M059J (cell line): ENCODE measurements at places on chromosomes 11 and 22. TPM values are rescaled to one million over a fixed set of nuclear protein-coding genes. Genes with fewer than 3 reads are reported as not detected.

DNA sequence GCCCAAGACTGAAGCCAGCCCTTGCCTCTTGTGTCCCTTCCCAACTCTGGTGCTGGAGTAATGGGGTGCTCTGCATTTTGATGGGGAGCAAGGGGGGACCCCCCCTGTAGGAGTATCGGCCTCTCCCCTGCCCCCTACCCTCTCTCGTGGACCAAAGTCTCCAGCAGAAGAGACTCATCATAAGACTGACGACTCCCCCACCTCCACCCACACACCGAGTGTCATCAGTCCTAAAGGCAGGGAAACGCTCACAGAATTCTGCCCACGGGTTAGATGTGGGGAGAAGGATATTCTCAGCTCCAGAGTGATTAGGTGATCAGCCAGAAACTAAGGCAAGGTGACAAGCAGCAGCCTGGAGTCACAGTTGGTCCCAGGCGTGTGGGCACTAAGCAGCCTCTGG lies 38.8 kb downstream of the PPP2R1B start:
- DNase-seq = no peak

DNA sequence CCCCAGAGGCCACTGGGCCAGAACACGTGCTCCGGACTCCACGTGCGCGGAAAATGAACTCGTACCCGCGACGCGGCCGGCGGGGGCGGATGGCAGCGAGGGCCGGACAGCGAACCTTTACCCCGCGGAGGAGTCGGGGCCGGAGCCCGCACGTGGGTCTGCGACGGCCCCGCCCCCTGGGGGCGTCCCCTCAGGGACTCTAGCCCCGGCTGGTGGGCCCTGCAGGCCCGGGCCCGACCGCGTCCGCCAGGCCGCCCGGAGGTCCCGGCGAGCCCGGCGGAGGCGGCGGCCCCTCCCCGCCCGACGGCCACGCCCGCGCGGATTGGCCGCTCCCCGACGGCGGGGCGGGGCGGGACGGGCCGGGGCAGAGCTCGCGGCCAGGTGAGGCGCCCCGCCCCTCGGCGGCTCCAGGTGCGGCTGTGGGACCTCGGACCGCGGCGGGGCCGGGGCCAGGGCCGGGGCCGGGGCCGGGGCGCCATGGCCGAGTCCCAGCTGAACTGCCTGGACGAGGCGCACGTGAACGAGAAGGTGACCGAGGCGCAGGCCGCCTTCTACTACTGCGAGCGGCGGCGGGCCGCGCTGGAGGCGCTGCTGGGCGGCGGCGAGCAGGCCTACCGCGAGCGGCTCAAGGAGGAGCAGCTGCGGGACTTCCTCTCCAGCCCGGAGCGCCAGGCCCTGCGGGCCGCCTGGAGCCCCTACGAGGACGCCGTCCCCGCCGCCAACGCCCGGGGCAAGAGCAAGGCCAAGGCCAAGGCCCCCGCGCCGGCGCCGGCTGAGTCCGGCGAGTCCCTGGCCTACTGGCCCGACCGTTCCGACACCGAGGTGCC lies at the start of gene FAM83F:
TSS of gene FAM83F (plus strand) at position 389 of the 827 bp plus-strand sequence. CDS start at position 478, 89 bp downstream.
- no peak for DNase-seq

GRCh38 chr11:17790453-17790852 lies 55.9 kb downstream of the KCNC1 start:
- DNase-seq = peak; percentile 19

- peak; percentile 55 for DNase-seq
Observed at GRCh38 chr22:30017375-30018223, 62.7 kb upstream of the HORMAD2 start.

GRCh38 chr11:130034236-130034635 lies 31.6 kb upstream of the PRDM10 start:
- DNase-seq = no peak

GP1BB gene
- 0.27 and 1.5 TPM in 2 replicates for total RNA-seq

DNA sequence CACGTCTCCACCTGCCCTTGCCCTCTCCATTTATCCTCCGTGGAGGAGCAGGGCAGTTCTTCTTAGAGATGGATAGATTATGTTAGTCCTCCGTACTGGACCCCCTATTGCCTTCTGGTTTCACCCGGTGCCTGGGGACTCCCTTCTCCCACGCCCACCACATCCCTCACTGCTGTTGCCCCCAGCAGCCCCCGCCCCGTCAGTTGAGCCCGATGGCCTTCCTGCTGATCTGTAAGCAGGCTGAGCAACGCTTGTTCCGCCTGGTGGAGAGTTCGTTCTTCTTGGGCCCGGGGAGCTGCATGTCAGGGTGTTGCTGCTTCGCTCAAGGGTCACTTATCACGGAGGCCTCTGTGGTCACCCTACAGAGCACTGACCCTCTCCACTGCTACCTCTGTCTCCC lies 34.2 kb downstream of the B3GAT1 start:
- DNase-seq = no peak

ZBTB16 gene
- total RNA-seq = not detected in 2 replicates

APOBEC3H gene
- total RNA-seq = 1.7 TPM in 1 of 2 replicates, not detected in the other

DNA sequence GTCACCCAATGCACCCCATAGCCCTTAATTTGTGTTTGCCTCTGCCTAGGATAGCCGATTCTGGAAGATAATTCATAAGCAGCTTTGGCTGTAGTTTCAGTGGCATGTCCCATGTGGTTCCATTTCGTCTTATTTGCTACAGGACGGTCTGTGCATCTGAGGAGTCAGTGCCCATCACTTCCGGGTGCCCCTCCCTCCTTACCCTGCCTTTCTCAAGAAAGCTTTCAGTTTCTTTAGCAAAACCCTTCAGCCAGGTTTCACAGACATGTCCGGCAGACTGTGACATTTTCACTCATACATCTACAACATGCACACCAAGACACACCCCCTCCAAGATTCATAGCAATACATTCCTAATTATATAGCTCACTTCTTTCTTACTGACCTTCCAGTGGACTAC lies 14.3 kb downstream of the TP53AIP1 start:
- no peak for DNase-seq

- no peak for DNase-seq
Observed at GRCh38 chr22:39405346-39406085, 5.9 kb downstream of the TAB1 start.

C22orf42 gene
- not detected in 2 replicates for total RNA-seq

DNA sequence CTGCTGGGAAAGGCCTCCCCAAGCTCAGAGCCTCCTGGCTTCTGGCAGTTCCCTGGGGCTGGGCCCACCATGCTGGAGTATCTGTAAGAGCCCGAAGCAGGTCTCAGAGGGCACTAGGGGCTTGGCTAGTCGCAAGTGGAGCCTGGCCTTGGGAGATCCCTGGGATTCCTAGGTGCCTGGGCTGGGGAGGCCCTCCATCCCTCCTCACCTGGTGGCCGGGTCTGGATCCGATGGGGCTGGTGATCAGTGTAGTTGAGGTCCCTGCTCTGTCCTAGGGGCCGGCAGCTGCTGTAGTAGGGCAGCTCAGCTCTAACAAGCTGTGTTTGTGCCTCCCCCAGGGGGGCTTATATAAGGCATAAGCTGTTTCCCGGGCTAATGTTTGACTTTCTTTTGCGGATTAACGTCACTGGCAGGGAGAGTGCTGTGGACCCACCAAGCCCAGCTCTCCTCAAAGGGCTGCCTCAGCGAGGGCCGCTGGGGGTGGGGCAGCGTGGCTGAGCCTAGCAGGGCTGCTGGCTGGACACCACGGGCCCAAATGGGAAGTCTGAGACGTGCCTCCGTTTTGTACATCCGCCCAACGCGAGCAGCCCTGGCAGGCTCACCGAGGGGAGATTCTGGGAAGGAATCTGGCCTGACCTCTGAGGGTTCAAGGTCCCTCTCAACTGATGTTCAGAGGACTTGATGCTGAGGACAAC lies at the start of gene SLC22A8:
TSS of gene SLC22A8 (minus strand) at position 321 of the 695 bp plus-strand sequence. CDS start 883 bp downstream, outside the sequence.
- DNase-seq = no peak

ANGPTL5 gene
- not detected in 2 replicates for total RNA-seq

DNA sequence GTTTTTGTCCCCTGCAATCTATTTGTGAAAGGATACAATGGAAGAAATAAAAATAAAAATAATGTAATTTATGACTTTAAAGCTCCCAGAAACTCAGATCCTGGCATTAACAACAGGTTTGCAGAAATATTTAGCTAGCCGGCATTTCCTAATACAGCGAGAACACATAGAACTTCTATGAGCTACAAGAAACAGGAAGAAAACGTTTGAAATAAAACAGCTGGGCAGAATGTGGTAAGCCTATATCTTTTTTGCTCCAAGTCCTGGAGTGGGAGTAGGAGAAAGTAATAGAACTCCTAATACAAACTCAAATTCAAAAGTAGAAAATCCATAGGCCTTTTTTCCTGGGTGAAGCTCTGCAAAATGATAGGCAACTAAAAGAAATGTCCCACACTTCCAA lies 29.6 kb upstream of the FIBIN start:
- DNase-seq = no peak

GRCh38 chr11:130785380-130786116 lies 130.7 kb downstream of the SNX19 start:
- peak; percentile 82 for DNase-seq

GRCh38 chr22:39933741-39934140 lies 26.5 kb upstream of the TMA7B start:
- DNase-seq = no peak

GRCh38 chr11:101031713-101032112 lies 97.9 kb downstream of the PGR start:
- no peak for DNase-seq

DNA sequence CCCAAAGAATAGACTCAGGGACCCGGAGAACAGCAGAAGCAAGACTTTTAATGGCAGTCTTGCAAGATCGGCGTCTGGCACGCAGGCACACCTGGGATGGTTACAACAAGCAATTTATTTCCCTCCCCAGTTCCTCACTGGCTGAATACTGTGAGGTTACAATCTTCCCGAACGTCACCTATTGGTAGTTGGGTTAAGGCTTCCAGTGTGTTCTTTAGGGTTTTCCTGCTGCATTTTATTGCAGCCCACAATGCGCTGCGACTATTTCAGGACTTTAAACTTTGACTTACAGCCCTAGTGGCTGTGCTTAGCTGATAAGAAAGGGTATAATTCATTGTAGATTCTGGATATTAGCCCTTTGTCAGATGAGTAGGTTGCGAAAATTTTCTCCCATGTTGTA lies 11.5 kb upstream of the TRIM68 start:
- no peak for DNase-seq

INPP5J gene
- 0.49 TPM in 1 of 2 replicates, not detected in the other for total RNA-seq

DNA sequence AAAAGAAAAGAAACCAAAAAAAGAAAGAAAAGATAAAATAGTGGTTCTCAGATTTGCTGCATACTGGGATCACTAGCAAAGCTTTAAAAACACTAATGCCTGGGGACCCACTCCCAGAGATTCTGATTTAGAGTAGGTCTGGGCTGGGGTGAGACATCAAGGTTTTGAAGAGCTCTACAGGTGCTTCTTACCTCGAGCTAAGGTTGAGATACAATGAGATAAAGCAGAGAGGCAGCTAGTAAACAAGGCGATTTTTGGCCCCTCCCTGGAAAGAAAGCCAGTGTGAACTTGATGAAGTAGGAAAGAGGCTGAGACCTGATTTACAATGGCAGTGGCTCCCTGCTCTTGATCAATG lies 327.6 kb upstream of the CCDC90B start:
- DNase-seq = no peak

DNA sequence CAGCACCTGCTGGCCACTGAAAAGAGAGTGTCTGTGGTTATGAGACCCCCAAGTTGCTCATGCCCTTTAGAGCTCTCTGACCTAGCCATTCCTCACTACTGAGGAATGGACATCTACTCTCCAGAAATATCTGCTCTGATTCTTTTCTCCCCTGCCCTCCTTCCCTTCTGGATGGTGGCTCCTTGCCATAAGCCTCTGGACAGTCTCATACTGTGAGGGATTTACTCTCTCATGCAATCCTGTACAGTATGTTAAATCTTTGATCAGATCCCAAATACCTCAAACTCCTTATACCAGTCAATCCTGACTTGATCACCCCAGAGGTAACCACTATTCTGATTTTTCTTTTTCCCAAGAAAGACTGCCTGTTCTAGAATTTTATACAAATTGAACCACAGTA lies 80.7 kb downstream of the ARHGAP20 start:
- no peak for DNase-seq

ZNF215 gene
- 0.44 and 1.0 TPM in 2 replicates for total RNA-seq

GRCh38 chr22:38271927-38272372 lies 860 bp downstream of the TMEM184B start:
- DNase-seq = no peak

DCPS gene
- total RNA-seq = 20.0 and 27.8 TPM in 2 replicates

GRCh38 chr22:43218786-43219185 lies 31.9 kb upstream of the TTLL12 start:
- no peak for DNase-seq

ESAM gene
- 0.74 and 0.99 TPM in 2 replicates for total RNA-seq

GRCh38 chr22:50582493-50583293 lies at the start of gene CHKB:
TSS of gene CHKB (minus strand) at chr22:50582849. CDS start at chr22:50582781, 68 bp downstream.
- peak; percentile 94 for DNase-seq

ARFIP2 gene
- 66.8 and 84.0 TPM in 2 replicates for total RNA-seq

DNA sequence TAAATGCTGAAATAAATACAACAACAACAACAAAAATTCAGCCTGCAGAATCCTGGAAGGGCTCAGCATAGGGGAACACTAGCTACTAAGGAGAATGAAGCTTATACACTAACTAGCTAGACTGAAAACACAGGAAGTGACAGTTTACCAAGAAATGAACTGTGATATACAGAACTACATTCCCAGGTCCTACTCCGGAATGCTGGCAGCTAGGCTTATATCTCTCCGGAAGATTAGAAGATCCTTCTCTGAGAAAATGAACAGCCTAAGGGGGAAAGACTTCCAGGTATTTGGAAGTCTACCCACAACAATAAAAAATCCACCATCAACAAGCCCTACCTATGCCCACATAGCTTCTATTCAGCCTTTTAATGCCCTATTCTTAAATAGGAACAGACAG lies 31.0 kb downstream of the CCDC34 start:
- DNase-seq = peak; percentile 39

STT3A gene
- 421 and 482 TPM in 2 replicates for total RNA-seq

DNA sequence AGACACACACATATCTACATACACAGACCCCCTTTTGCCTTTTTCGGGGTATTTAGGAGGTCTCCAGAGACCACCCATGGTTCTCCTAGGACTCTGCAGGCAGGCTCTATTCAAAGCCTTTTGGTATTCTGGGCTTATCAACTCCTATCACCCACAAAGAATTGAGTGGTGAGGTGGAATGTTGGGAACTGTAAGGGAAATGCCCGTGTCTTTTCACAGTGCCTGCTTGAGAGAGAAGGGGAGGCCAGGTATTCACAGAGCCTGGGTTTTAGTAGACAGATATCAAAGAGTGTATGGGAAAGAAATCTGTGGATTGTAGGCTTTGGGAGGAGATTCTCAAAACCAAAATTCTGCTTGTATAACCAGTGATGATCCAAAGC lies 44.0 kb upstream of the CSNK2A3 start:
- DNase-seq = no peak

- no peak for DNase-seq
Observed at GRCh38 chr11:74778581-74778980, 29.9 kb downstream of the RNF169 start.

- DNase-seq = no peak
Observed at GRCh38 chr11:69127081-69127850, 28.5 kb upstream of the SMIM38 start.
